Endothelial cell of umbilical vein (primary cell): ENCODE measurements at places on chromosomes 16 and 17. TPM values are rescaled to one million over a fixed set of nuclear protein-coding genes. Genes with fewer than 3 reads are reported as not detected.

DNA sequence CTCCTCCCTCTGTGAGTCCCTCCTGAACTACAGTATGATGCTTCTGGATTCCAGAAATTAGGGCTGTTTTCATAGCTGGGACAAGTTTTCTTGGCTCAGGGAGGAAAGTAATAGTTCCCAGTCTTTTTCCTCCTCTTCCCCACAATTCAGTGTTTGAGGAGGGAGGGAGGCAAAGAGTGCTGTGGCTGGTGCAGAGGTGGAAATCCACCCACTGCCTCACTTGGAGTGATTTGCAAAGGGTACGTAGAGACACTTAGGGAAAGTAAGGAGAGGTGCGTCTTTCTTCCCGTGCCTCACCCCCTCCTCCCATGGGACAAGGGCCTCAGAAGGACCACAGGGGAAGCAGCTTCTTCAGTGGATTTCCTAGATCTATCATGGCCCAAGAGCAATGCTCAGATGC lies 21.9 kb downstream of the SDK2 start:
- no peak for DNase-seq

- peak; percentile 76 for DNase-seq
Measured at GRCh38 chr17:69523244-69523861, 108.9 kb downstream of the MAP2K6 start.

DNA sequence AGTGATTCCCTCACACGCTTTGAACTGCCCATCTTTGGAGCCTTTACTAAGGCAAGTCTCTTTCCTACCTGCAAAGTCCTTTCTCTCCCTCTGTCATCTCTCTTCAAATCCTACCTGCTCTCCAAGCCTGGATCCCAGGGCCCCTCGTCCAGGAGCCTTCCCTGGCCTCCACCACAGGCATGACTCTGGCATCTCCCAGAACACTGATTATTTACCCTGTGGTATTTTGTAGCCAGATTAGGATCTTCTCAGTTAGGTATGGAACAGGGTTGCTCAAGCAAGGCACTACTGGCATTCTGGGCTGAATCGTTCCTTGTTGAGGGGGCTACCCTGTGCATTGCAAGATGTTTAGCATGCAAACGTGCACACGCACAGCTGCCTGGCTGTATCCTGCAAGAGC lies 31.9 kb upstream of the POLR3E start:
- DNase-seq: no peak

GRCh38 chr17:8921147-8921546 lies 44.4 kb downstream of the PIK3R5 start:
- DNase-seq: no peak

DNA sequence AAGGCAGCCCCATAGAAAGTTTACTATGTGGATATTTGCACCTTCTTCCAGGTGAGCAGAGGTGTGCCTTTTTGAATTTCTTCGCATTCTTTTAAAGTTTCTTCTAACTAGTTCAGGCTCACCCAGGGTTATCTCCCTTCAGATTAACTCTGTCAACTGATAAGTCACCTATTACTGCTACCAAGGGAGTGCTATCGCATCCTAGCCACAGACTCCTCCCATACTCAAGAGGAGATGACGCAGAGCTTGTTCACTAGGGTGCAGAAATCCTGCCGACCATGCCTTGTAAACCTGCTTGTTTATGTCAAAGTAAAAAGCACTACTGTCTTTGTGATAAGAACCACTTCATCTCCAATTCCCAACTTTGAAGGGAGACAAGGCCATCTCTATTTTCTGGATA lies 390.1 kb downstream of the RBFOX1 start:
- no peak for DNase-seq

DNA sequence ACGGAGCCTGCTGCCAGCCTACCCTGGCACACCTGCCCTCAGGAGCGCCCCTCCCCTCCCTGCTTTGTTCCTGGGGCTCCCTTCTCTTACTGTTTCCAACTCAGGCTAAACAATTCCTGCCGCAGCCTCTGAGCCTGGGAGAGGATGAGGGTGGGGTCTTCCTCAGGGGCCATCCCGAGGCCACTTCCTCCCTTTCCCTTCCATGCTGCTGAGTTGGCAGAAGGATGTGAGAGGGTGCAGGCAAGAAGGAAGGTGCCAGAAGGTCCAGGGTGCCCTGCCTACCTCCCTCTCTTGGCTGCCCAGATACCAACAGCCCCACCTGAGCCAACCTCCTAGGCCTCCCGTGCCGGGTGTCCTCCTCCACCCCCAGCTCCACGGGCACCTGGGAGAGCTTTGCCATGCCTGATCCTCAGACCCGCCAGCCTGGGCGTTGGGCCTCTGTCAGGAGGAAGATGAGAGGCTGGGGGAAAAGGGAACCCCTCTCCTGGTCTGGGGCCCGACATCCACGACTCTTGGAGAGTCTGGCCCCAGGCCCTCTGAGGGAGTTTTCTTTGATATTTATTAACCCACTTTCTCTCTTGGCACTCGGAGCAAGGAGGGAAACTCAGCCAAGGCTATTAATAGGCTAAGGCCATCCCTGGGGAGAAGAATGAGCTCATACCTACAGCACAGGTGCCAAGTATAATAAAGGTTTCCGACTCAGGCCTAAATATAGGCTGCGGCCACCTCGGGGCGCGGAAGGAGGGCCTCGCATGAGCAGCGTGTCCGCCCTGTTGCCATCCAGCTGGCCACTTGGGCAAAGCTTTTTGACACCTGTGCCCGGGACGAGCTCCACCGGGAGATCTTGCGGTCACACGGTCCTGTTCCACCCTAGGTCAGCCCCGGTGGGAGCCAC lies 232.0 kb downstream of the ENGASE start:
- DNase-seq: no peak

GRCh38 chr17:75549246-75550138 lies 24.0 kb downstream of the LLGL2 start:
- no peak for DNase-seq

- DNase-seq: peak; percentile 67
Measured at GRCh38 chr17:69733171-69734012, 318.9 kb downstream of the MAP2K6 start.

HOXB7 gene
- polyA plus RNA-seq: 23.5 and 24.2 TPM in 2 replicates

SHBG gene
- 0.32 and 0.51 TPM in 2 replicates for polyA plus RNA-seq

DNA sequence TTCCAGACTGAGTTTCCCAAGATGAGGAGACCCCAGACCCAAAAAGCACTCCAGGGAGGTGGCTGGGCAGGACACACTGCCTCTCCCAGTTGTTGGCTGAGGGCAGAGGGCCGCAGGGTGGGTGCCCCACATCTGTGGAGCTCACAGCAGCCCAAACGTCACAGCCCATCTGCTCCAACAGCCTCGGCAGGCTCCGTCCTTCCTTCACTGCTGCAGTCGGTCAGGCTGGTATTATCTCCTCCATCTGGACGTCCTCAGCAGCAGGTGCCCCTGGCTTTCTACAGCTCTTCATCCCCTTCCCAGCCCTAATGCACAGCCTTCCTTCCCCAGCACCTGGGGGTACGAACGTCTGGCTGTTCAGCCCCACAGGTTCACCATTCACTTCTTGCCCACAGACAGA lies 55.2 kb downstream of the PRMT7 start:
- DNase-seq: no peak

DNA sequence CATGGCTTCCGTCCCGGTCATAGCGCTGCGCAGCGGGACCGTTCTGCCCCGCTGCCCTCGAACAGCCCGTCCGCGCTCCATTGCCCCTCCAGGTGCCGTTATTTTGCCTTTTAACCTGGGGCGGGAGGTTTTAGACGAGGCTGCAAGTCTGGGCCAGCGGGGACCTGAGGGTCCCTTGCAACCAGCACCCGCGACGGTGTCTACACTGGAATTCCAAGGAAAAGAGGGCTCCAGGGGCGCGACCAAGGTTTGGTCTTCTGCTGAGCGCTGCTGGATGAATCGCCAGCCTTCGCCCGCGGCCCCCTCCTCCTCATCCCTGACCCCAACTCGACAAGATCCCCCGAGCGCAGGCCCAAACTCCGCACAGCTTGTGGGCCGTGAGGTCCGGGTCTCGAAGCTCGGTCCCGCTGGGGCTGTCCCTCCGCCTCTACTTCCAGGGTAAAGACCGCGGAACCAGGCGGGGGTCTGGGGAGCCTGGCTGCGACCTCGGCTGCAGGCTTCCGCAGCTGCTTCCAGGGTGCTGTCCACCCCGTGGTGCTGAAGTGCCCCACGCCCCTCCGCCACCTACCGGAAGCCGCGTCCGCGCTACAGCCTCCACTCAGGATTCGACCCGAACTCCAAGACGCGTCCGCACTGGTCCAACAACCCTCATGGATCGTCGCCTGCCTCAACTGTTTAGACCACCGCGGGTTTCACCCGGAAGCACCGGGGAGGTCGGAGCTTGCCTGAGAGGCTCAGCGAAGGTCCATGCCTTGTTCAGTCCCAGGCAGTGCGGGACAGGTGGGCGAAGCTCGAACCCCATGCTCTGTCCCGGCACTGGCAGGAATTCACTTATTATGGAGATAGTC lies 10.1 kb upstream of the CA4 start:
- peak; percentile 54 for DNase-seq

- DNase-seq: no peak
Measured at GRCh38 chr17:55546481-55546880, 35.2 kb upstream of the SMIM36 start.

- DNase-seq: peak; percentile 96
Measured at GRCh38 chr17:31596382-31597323, 205.2 kb downstream of the RAB11FIP4 start.

G6PC1 gene
- polyA plus RNA-seq: not detected in 2 replicates

DNA sequence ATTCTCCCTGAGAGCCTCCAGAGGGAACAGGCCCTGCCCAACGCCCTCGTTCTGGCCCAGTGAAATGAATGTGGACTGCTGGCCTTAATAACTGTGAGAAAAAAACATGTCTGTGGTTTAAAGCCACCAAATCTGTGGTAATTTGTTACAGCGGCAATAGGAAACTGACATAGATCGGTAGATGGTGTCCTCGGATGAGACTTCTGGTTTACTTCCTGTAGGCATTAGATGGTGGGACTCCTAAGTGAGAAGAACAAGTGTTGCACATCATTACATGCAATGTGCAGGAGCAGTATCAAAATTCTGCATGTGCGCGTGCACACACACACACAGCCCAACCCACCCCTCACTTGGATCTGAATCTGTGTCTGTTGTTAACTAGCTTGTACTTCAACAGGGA lies 42.0 kb downstream of the CDK5R1 start:
- DNase-seq: no peak

DNA sequence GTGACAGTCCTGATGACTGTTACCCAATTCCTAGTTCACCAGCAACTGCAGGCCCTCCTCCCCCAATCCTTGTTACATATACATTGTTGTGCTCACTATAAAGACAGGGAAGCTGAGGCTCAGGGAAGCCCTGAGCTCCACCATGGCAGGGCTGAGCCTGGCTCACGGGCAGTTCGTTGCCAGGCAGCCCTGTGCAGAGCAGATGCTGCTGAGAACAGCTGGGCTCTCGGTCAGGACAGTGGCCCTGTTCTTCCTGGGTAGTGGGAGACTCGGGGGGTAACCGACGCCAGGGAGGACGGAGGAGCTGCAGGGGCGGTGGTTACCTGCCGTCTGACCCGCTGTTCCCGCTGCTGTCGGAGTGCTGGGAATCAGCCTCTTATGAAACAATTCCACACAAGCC lies 80.9 kb upstream of the ZNF469 start:
- no peak for DNase-seq

DNA sequence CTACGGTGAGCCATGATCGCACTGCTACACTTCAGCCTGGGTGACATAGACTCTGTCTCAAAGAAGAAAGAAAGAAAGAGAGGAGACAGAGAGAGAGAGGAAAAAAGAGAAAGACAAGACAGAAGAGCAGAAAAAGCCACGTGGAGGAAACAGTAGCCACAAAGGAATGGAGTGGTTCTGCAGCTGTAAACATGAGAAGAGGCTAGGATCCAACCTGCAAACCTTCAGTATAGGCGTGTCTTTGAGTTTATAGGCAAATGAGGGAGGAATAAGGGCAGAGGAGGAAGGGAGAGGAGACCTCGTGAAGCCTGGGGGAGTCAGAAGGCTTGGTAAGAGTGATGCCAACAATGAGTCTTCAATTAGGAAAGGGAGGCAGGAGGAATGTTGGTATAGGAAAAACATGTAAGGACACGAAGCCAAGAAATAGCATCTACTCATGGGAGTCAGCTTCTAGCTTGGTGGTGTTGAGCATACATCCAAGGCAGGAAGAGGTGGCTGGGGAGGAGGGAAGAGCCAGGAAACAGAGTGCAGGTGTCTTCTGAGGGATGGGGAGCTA lies 3.9 kb downstream of the MED9 start:
- DNase-seq: no peak

GRCh38 chr16:11636172-11636721 lies 32.0 kb upstream of the SNN start:
- no peak for DNase-seq

DNA sequence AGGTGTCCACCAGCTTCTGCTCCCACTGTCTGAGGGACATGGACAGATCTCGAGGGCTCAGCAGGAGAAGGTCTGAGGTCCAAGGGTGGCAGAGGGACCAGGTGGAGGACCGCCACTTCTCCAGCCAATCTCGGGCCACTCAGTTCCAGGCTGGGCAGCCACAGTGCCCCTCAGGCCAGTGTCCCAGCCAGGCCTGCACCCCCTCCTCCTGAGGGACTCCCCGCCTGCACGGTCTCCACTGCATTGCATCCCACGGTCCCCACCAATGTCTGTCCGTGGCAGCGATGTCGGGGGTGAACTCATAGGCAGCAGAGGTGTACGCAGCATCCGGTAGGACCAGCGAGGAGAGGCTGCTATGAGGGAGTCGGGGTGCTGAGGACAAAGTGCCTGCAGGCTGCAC lies 64.2 kb upstream of the DOC2B start:
- DNase-seq: no peak

GRCh38 chr16:67672306-67672705 lies 5.7 kb downstream of the C16orf86 start:
- DNase-seq: no peak

- DNase-seq: no peak
Measured at GRCh38 chr17:39144416-39144840, 7.0 kb downstream of the PLXDC1 start.

- DNase-seq: no peak
Measured at GRCh38 chr17:27485716-27486495, 29.7 kb downstream of the KSR1 start.

GRCh38 chr17:55334881-55335540 lies 70.3 kb downstream of the HLF start:
- DNase-seq: no peak

- DNase-seq: no peak
Measured at GRCh38 chr16:56616608-56617211, 8.3 kb downstream of the MT2A start.

GRCh38 chr17:40910441-40910841 lies 25.4 kb upstream of the KRT20 start:
- no peak for DNase-seq

GRCh38 chr16:48197294-48197693 lies 41.5 kb upstream of the ABCC12 start:
- no peak for DNase-seq

HIGD1B gene
- polyA plus RNA-seq: not detected in 2 replicates

GRCh38 chr16:27671410-27671809 lies 121.5 kb downstream of the KATNIP start:
- DNase-seq: no peak

DNA sequence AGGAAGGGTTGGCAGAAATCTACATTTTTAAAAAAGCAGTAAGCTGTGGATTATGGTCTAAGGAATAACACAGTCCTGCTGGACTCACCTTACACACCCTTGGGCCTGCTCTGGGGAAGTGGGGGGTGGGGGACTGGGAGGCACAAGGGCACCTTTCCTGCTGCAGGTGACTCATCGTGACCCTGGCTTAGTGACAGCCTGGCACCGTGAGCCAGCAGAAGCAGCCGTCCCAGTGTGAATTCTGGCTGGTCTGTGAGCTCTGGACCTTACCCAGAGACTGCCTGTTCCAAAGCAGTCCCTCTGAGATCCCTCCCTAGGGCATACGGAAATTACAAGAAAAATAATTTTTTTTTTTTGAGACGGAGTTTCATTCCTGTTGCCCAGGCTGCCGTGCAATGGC lies 4.2 kb upstream of the CRK start:
- peak; percentile 49 for DNase-seq

GRCh38 chr16:72959301-72959996 lies 88.5 kb downstream of the ZFHX3 start:
- no peak for DNase-seq

OR4D1 gene
- not detected in 2 replicates for polyA plus RNA-seq
